Uterus (tissue), 4 donors: ENCODE measurements at places on chromosomes 1 and 21.

GRCh38 chr1:109632671-109633346 is 13.2 kb downstream of the AMPD2 start:
- DNase-seq: peak; percentile 78

DNA sequence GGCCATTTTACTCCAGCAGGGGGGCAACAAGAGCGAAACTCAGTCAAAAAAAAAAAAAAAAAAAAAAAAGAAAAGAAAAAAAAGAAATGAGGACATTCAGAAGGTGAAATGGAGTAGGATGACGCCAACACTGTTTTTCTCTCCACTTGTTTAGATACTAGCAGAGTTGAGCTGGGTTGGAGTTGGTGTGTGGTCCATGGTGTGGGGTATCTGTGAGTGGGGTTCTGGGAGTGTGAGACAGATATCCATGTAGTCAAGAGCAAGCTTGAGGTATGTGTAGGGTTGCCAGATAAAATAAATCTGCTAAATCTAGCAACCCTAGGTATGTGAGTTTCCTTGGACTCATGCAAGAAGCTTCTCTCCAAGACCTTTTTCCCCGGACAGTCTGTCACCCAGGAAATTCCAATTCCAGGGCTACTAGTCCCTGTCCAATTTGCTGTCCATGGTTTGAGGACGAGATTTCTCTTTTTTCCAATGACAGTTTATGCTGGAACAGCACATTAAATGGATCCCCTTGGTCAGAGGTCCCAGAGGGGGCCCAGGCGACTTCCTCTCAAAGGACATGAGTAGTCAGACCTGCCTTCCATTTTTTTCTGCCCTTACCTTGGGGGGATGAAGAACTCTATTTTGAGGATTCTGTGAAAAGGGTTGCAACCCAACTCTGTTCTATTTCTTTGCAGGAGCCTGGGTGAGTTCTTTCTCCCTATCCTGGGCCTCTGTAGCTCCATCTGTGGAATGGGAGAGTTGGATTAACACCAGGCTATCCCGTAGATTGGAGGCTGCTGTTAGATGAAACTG is 2.1 kb upstream of the FOXD2 start:
- DNase-seq: no peak

GRCh38 chr1:166390366-166391033 is 223.7 kb upstream of the FAM78B start:
- DNase-seq: no peak

DNA sequence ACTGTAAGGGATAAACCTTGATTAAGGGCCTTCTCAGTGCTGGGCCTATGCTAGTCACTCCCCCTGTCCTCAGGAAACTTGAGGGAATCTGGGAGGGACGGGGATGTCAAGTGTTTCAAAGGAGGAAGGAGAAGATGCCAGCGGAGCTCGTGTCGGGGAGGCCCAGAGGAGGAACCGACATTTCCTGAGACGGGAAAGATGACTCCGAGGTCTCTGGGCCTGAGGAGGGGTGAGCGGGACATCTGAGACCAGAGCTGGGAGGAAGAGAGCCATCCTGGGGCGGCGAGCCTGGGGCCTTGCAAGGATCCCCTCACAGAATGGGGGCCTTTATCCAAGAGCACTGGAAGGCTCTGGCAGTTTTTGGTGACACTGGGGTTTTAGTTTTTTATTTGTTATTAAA is 10.4 kb downstream of the SLC66A1 start:
- no peak for DNase-seq

GRCh38 chr1:91846007-91846638 is 39.8 kb downstream of the TGFBR3 start:
- DNase-seq: peak; percentile 40

- DNase-seq: no peak
These were observed 27.0 kb upstream of the SLC16A1 start for GRCh38 chr1:112982853-112983536.

DNA sequence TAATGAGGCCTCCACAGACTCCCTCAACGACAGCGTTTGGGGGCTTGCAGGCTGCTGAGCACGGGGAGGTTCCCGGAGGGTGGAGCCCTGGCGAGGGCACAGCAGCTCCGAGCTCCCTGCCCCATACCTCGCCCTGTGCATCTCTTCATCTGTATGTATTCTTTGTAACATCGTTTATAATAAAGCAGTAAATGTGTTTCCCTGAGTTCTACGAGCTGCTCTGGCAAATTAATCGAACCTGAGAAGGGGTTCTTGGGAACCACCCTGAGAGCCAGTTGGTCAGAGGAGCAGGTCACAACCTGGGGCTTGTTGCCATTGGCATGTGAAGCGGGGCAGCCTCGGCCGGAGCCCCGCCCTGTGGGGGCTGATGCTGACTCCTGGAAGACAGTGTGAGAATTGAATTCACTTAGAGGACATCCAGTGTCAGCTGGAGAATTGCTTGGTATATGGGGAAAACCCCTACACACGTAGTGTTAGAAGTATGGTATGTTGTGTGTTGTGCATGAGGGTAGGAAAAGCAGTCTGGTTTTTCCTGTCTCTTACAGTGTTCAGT is 11.5 kb downstream of the SLC37A1 start:
- peak; percentile 46 for DNase-seq

DNA sequence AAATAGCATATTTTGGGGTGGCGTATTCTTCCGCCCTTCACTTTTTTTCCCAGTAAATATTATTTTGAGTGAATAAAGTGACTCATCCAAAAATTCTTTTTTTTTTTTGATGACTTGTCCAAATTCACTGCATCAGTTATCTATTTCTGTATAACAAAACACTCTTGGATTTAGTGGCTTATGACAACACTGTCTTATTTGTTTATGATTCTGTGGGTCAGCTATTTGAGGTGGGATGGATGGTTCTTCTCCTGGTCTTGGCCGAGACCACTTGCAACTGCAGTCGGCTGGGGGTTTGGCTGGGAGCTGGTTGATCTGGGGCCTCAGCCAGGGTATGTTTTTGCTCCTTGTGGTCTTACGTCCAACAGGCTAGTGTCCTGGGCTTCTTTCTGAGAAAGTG is 39.9 kb upstream of the SRSF10 start:
- DNase-seq: peak; percentile 83

- DNase-seq: no peak
These were observed 83.4 kb downstream of the USP24 start for GRCh38 chr1:55131801-55132200.

DNA sequence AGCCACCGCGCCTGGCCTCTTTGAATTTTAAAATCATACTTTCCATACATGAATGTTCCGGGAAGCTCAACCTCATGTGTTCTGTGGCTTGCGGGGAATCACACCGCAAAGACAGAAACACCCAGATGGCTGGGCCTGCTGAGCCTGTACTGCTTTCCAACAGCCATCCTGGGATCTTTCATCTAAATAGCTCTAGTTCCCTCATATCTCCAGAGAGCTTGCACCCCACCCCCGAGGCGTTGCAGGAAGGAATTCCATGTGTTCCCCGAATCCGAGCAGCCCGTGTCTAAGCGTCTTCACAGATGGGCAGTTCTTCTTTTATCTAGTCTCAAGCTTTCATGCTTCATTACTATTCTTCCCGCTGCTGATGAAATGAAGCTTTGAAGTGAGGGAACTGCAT is 66.4 kb downstream of the IGSF21 start:
- no peak for DNase-seq

- no peak for DNase-seq
These were observed 582 bp downstream of the TRPM2 start for GRCh38 chr21:44354001-44354405.

DNA sequence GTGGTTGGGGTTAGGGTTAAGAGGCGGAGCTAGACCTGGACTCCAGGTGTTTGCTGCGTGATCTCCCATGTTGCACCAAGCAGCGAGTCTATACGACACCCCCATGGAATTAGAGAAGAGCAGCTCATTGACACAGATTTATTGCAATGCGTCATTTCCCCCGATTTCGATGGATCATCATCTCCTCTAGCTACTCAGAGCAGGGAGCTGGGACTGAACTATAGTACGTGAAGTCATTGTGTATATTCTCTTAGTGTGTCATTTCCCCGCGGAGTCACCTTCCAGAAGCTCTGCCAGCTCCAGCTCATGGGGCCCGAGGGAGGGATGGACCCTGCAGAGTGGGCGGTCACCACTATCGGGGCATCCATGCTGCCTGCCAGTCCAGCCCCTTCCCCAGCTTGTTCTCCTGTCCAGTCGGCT is 7.5 kb upstream of the C2CD2 start:
- DNase-seq: no peak

DNA sequence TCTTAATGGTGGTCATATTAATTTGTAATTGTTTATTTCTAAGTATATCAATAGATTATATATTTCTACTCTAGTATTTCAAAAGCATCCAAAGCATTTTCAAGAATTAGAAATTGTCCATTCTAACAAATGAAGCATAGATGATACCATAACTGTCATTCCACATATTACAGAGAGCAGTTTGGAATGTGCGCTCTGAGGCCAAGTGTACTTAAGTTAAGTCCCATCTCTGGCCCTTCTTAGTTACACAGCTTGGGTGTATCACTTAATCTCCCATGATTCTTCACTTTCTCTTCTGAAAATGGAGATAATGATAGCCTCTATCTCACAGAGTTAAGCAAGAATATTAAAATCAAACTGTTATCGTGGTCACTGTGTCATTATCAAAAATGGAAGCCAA is 281.1 kb downstream of the MRPL39 start:
- DNase-seq: no peak

- no peak for DNase-seq
These were observed 301.3 kb downstream of the SIPA1L2 start for GRCh38 chr1:232328486-232329102.

DNA sequence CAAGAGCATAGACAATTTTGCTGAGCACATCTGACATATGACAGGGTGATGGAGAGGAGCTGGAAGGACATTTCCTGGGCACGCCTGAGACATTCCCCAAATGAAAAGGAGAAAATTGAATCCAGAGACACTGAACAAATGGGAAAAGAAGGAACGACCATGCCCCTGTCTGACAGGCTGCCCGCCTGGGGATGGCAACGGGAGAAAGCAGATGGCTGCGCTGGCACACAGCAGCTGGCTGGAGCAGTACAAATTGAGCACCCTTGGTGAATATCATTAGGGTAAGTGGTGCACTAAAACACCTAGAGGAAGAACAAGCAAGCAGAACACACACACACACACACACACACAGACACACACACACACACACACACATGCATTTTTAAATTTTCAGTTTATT is 174.3 kb upstream of the DUSP10 start:
- no peak for DNase-seq

- no peak for DNase-seq
These were observed 3.2 kb downstream of the OR6K3 start for GRCh38 chr1:158717344-158717743.

- DNase-seq: no peak
These were observed 93.1 kb upstream of the ETS2 start for GRCh38 chr21:38712664-38713063.

GRCh38 chr1:31659889-31660288 is 15.2 kb upstream of the PEF1 start:
- no peak for DNase-seq

GRCh38 chr1:194355488-194356106 is 1169.2 kb upstream of the B3GALT2 start:
- DNase-seq: no peak

- DNase-seq: no peak
These were observed 647.7 kb downstream of the KCNT2 start for GRCh38 chr1:195960580-195960979.

DNA sequence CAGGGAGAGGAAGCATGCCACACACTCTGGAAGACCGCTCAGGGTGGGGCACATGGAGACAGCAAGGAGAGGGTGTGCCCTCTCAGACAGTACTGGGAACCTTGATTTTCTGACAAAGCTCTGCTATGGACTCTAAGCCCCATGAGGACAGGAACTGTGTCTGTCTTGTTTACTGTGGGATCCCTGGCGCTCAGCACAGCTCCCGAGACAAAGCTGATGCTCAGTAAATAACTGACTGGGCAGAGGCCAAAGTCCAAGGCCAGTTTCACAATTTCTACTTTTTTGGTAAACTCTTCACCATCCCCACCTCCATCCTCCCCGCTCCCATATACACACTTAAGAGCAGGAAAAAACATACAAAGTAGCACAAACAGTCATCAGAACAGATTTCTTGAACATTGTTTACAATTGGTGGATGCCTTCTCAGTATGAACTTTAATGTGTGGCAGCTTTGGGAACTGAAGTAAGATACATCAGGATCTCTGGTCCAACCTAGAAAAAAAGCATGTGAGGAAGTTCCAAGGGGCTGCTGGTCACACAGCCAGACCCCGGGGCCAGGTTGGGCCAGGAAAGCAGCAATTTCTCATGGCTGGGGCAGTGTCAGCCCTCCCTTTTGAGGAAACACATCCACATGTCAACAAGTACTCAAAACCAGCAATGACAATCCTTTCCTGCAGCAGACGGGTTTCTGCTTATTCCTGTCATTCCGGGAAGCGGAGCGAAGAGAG is 5.6 kb upstream of the AHCYL1 start:
- DNase-seq: no peak

- DNase-seq: no peak
These were observed 9.1 kb upstream of the KYAT3 start for GRCh38 chr1:89001510-89001909.
